Muscle of back (tissue), 13 donors: ENCODE measurements at places on chromosomes 3 and 15. TPM values are rescaled to one million over a fixed set of nuclear protein-coding genes. Genes with fewer than 3 reads are reported as not detected.

GRCh38 chr15:49881433-49881832 lies 237.6 kb downstream of the ATP8B4 start:
- DNase-seq = no peak

DNA sequence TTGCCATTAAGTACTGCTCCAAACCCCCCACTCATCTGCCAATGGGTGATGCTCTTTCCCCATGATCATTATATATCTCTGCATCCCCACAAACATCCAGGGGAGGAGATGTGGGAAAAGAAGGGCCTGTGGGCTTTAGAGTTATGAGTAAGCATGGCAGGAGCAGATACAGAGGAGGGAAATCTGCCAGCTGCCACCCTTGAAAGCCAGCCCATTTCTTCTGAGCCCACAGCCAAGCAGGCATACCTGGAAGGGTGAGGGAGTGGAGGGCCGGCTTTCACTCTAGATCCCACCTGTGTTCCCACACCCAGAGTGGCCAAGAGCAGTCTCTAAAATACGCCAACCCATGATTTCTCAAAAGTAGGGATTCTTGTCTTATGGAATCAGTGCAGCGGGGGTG lies 1.7 kb upstream of the SLC25A38 start:
- DNase-seq = no peak

GRCh38 chr3:150787741-150788370 lies 24.9 kb upstream of the SIAH2 start:
- DNase-seq = peak; percentile 85

GRCh38 chr15:85489773-85490493 lies 109.5 kb downstream of the AKAP13 start:
- DNase-seq = no peak

DNA sequence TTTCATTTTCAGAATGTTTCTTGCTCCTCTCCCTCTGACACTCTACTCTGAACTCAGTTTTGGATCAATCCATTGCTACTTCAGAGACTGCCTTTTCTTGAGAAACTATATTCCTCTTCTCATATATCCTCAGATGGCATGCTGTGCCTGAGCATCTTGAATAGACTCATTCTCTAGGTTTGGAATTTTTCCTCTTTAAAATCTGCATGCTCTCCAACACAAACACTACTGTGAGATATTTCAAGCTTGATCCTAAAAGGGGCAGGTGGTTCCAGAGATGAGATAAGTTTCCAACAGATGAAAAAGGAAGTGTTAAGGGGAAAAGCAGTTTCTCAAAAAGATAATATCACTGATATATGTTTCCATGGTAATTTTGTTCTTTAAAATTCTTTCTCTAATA lies 742.2 kb upstream of the EPHA6 start:
- no peak for DNase-seq

Gene SLC51A
- 8.9 TPM for polyA plus RNA-seq
